ENCODE measurements at places on chromosomes 1 and 21.

DNA sequence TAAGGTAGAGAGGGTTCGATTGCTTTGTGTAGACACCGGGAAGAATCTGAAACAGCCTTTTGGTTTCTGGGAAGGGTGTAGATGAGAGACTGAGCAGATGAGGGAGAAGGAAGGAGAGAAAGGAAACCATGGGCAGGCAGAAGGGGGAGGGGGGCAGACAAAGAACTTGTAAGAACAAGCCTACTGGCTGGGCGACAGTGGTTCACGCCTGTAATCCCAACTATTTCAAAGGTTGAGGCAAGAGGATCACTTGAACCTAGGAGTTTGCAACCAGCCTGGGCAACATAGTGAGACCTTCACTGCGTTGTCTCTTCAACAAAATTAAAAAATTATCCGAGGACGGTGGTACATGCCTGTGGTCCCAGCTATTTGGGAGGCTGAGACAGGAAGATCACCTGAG, 106.2 kb downstream of the TM2D1 start:
- DNase-seq, result no peak

GRCh38 chr1:212700892-212701819, 1.5 kb upstream of the BATF3 start:
- no peak for DNase-seq

DNA sequence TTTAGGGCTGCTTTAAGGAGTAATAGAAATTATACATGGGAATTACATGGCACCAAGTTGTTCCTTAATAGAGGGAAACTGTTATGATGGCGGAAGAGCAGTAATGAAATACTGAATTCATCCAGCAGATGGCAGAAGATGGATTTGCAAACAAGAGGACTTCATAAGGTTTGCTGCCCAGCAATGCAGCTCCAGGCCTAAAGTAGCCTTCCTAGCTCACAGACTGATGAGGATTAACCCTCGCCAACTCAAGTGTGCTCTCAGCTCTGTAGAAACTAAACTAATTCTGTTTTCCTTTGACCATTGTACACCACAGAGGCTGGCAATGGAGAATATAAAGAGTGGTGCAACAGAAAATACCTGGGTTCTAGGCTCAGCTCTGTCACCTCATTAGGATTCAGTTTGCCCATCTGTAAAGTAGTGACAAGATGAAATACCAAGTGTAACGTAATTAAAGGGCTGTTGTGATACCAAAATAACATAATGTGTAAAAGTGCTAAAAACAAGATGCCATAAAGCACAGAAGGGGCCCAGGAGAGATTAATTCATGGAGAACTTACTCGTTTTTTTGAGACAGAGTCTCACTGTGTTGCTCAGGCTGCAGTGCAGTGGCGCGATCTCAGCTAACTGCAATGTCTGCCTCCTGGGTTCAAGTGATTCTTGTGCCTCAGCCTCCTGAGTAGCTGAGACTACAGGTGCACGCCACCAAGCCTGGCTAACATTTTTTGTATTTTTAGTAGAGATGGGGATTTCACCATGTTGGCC, 102.4 kb upstream of the SERBP1 start:
- peak; percentile 4 for DNase-seq

GRCh38 chr1:167797015-167797414, 75.2 kb downstream of the MPZL1 start:
- no peak for DNase-seq

- DNase-seq, result no peak
Measured at GRCh38 chr1:226627050-226627755, 78.6 kb downstream of the STUM start.

- DNase-seq, result no peak
Measured at GRCh38 chr21:31334648-31335121, 9.4 kb downstream of the TIAM1 start.

- DNase-seq, result no peak
Measured at GRCh38 chr1:219781491-219781890, 146.9 kb downstream of the SLC30A10 start.

DNA sequence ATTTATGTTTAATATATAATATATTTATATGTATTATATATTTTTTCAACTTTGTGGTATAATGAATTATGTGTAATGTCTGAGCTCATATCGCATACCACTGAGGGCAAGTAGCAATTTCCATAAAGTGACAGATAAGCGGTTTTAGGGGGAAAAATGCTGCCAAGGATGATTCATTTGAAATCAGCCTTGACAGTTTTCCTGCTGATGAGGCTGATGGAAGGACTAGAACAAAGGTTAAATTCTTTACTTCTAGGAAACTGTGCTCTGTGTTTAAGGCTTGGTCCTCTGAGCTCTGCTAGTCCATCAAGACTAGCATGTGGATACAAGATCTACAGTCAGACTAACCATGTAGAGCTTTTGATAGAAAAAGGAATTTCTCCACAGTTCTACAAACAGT, 19.3 kb upstream of the DDAH1 start:
- DNase-seq, result no peak

DNA sequence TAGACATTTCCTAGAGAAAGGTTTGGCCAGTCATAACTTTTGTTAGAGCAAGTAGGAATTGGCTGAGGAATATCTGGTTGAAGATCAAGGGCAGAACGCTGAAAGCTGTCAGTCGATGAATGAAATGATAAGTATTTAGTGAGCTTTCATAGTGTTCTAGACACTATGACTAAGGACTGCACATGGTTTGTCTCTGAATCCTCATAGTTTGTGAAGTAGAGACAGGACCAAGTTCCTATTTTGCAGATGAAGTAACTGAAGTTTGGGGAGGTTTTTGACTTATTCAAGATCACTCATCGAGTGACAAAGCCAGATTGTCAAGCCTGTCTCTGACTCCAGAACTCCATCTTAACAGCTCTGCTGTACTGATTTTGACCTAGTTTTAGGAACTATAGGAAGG, 4.7 kb downstream of the ELOA start:
- no peak for DNase-seq

DNA sequence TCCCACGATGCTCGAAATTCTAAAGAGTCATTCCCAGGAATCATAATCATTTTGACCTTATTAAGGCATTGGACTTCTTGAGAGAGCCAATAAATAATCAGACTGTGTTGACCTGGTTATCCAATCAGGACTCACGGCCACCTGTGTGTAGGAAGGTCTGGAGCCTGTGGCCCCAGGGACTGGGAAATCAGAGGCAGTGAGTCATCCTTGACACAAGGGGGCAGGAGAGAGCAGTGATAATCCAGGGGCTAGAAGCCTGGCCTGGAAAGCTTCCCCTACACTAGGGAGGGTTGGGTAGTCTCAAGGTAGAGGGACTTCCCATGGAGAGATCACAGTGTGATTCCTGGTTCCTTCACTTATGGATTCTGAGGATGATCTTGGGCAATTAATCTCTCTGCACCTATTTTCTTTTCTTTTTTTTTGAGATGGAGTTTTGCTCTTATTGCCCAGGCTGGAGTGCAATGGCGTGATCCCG, 4.7 kb downstream of the MR1 start:
- peak; percentile 74 for DNase-seq

DNA sequence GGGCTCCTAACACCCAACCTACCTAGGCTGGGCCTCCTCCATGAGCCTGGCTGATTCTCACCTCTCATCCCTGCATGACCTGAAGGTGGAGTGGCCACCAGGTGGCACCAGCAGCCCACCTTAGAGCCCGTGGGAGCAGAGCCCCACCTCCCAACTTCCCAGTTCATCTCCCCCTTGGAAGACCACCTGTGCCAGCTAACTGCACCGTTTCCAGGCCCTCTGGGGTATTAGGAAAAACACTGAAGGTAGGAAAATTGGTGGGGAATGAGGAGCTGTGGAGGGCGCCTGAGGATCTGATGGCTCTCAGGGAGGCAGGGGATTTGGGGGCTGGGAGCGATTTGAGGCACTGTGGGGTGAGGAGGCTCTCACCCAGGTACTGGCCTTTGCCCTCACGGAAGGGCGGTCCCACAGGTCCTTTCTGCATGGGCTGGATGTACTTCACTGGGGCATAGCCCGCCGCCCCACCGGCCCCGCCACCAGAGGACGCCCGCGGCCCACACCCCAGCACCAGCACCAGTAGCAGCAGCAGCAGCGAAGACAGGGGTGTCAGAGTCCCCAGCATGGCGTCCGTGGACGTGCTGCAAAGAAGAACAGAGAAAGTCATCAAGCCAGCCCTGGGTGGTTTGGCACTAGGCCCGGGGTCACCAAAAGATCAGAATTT, 11.1 kb downstream of the ADPRS start:
- peak; percentile 66 for DNase-seq

DNA sequence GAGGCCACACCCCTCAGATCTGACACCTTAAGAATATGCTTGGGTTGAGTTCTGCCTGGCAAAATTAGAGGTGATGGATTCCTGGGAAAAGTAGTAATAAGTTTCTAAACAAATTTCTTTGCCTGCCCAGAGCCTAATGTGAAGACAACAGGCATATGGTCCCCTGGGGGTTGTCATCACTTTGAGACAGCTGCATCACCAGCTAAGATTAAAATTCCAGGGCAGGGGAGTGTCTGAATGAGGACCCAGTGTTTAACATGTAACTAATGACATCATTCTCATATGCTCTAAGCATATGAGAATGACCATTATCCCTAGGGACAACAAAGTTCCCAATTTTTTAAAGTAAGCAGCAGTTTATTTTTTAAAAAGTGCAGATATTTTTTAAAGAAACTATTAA, 432.2 kb downstream of the PCP4 start:
- DNase-seq, result no peak

DNA sequence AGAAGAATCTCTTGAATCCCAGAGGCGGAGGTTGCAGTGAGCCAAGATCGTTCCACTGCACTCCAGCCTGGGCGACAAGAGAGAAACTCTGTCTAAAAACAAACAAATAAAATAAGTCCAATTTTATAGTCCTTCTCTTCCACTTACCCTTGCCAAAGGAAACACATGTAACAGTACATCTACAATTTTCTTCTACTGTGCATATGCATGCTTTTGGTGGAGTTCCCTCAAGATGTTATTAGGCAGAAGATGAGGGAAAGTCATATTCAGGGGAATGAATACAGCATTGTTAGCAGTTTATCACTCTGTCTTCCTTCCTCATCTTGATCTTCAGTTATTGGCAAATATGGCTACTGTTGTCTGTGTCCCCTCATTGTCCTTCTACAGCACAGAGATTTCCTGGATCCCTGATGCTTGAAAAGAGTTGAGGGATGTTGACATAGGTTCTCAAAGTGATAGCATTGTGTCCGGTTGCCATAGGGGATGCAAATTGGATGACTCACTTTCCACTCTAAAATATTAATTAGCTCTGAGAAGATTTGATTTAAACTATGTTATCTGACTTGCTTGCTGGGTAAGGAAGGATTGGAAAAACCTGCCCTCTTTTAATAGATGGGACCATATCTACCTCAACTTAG, 1173.6 kb downstream of the KCNT2 start:
- DNase-seq, result no peak

DNA sequence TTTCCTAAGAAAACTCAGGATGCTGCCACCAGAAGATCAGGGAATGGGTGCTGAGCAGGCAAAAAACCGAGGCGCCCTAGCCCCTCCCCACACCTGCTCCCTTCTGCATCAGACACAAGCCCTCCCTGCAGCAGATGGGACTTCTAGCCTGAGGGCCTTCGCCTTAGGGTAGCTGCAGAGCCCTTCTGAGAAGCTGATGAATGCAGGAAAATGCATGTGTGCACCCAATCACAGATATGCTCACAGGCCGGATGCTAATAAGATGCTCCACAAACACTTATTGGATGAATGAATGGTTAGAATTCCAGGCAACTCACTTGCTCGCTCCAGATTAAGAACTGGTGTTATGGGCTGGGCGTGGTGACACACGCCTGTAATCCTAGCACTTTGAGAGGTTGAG, 6.8 kb upstream of the C1orf210 start:
- DNase-seq, result no peak

DNA sequence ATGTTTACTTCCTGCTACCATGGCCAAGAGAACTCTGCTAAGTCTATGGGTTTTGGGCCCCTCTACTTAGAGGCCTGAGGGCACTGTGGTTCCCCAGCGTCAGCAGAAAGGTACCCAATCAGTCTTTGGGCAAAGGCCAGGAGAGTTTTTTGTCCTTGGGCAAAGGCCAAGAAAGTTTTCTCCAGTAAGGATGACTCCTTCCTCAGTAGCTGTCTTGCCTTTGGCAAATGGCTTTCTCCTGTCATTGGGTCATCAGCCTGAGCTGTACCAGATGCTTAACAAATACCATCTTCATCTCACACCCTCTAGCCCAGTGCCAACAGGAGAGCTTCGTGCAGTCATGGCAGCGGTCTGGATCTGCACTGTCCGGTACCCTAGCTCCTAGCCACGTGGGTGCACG, 199.3 kb upstream of the TMEM51 start:
- DNase-seq, result no peak

DNA sequence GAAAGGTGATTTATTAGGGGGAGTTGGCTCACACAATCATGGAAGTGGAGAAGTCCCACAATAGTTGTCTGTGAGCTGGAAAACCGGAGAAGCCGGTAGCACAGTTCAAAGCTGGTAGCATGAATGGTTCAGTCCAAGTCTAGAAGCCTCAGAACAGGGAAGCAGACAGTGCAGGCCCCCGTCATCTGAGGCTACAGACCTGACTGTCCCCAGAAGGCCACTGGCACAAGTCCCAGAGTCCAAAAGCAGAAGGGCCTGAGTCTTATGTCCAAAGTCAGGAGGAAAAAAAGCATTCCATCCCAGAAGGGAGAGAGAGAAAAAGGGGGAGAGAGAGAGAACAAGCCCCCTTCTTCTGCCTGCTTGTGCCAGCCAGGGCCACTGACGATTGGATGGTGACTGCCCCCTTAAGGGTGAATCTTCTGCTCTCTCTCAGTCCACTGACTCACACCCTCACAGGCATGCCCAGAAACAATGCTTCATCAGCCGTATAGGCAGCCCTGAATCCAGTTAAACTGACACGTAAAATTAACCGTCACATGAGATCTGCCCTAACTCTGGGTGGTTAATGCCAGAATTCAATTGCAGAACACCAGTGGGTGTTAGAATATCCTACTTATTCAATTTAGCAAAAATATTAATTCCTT, 49.3 kb upstream of the POU2F1 start:
- DNase-seq, result no peak

DNA sequence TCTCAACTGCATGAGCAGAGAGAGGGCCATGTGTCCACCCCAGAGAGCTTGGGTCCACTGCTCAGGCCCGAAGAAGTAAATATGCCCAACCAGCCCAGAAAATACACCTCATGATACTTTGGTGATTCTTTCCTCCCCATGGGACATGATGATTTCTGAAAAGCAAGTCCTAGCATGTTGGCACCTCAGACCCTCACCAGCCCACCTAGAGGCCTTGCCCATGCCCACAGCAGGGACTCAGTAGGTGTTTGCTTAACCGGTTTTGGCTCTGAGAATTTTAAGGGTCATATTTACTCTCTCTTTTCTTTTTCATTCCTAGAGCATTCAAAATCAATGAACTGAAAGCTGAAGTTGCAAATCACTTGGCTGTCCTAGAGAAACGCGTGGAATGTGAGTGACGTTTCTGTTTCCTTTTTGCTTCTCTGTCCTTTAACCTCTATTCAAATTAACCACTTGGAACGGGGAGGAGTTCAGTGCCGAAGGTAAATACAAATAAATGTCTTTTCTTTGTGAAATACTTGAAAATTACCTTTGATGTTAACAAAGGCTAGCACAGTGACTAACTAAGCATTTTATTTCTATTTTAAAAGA, 79.7 kb downstream of the PDE9A start:
- no peak for DNase-seq
